Transverse colon (tissue), 4 donors: ENCODE measurements at places on chromosomes 5 and 9. TPM values are rescaled to one million over a fixed set of nuclear protein-coding genes. Genes with fewer than 3 reads are reported as not detected.

DNA sequence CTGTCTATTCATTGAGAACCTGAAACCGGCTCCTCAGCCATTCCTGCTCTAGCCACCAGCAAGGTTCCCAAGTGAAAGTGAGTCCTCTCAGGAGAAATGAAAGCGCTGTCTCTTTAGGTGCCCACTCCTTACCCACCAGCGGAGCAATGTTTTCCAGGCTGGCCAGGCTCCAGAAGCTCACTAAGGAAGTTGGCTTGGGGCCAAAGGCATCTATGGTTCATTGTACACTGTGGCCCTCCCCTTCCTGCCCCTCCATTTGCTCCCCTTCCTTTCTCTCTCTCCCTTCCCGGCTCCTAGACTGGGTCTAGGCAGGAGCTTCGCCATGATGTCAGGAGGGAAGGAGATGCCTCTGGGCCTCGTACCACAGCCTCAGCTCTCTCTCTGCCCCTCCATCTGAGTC lies 1.1 kb upstream of the GABRP start:
- no peaks in the 10 kb centered on the region for H3K27me3 ChIP-seq
- no peak overlapping the region for H3K27ac ChIP-seq
- no peaks in the 10 kb centered on the region for H3K36me3 ChIP-seq
- H3K4me3 ChIP-seq, result no peak overlapping the region
- no peaks in the 10 kb centered on the region for H3K4me1 ChIP-seq
- DNase-seq, result no peak

- peaks cover 5% of the 10 kb centered on the region for H3K4me1 ChIP-seq
- no peaks in the 10 kb centered on the region for H3K36me3 ChIP-seq
- no peak overlapping the region for H3K4me3 ChIP-seq
- no peaks in the 10 kb centered on the region for H3K27me3 ChIP-seq
- peak; percentile 43 for DNase-seq
Measured at GRCh38 chr9:87557996-87558395, 60.3 kb downstream of the DAPK1 start.

Gene DMGDH
- not detected for total RNA-seq

Gene TRPM3
- 1.2 TPM for total RNA-seq

Gene PLPP7
- 4.9 TPM for total RNA-seq
